ENCODE measurements at places on chromosomes 7 and 10. TPM values are rescaled to one million over a fixed set of nuclear protein-coding genes. Genes with fewer than 3 reads are reported as not detected.

- H3K36me3 ChIP-seq: no peaks in the 10 kb centered on the region
- H3K27me3 ChIP-seq: no peaks in the 10 kb centered on the region
- H3K4me1 ChIP-seq: no peaks in the 10 kb centered on the region
Measured at GRCh38 chr7:19318287-19318686, 173.1 kb upstream of the FERD3L start.

DNA sequence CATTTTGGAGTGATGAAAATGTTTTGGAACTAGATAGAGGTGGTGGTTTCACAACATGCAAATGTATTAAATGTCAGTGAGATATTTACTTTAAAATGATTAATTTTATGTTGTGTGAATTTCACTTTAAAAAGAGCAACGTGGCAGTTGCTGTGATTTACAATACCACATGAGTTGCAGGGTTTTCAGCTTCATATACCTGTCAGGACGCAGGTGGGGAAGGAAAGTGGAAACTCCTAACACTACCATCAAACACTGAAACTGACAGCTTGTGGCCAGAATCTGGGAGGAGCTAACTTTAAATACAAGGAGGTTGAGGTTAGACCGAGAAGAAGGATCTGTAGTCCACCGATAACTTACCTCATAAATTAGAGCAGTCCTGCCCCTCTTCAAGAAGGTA, 168.9 kb upstream of the TMEM72 start:
- no peak overlapping the region for H3K4me3 ChIP-seq
- H3K27ac ChIP-seq: no peak overlapping the region
- DNase-seq: no peak
- H3K27me3 ChIP-seq: no peaks in the 10 kb centered on the region
- no peaks in the 10 kb centered on the region for H3K4me1 ChIP-seq

The TMEM273 gene
- 33.6 TPM for polyA plus RNA-seq

GRCh38 chr10:75508239-75508813, 76.9 kb downstream of the LRMDA start:
- no peaks in the 10 kb centered on the region for H3K4me1 ChIP-seq
- no peak overlapping the region for H3K4me3 ChIP-seq
- peaks cover 3% of the 10 kb centered on the region for H3K27me3 ChIP-seq
- no peak for DNase-seq
- H3K27ac ChIP-seq: no peak overlapping the region

GRCh38 chr10:13018171-13018570, 16.7 kb upstream of the CCDC3 start:
- H3K27me3 ChIP-seq: peaks cover 2% of the 10 kb centered on the region
- H3K4me3 ChIP-seq: no peak overlapping the region
- no peaks in the 10 kb centered on the region for H3K36me3 ChIP-seq

- H3K27me3 ChIP-seq: no peaks in the 10 kb centered on the region
- H3K4me3 ChIP-seq: no peak overlapping the region
- no peak for DNase-seq
- no peak overlapping the region for H3K27ac ChIP-seq
- H3K36me3 ChIP-seq: no peaks in the 10 kb centered on the region
Measured at GRCh38 chr7:35728412-35729060, 33.6 kb upstream of the HERPUD2 start.

The TYW1B gene
- 0.46 TPM for polyA plus RNA-seq

The GPNMB gene
- polyA plus RNA-seq: not detected

DNA sequence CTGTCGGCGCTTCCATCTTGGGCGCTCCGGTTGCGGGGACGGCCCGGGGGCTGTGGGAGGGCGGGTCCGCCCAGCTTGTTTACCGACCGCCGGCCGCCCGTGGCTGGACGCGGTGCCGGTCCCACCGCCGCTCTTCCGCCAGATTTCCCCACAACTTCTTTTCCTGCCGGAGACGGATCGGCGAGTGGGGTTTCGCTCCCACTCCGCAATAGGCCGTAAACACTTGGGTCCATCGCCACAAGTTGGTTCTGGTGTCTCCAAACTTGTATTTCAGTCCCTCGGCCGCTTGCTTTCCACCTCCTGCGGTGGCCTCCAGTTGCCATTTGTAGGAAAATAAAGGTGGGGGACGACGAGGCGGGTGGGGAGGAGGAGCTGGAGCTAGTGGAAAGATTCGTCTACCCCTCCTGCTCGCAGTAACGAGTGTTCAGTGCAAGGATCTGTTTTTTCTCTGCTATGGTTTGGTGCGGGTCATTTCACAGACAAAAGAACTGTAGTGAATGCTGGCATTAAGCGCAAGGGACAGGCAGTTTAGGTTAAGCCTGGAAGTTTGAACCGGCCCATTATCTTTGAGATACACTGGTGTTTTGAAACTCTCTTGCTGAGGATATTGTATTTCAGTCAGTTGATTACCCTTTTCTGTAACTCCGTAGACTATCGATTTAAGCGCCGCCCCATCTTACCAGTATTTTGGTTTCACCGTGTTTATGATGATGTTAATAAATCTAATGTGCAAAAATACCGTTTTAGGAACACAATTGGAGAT, 24.3 kb upstream of the ZRANB1 start:
- H3K27ac ChIP-seq: peak overlapping the region; percentile 94
- peaks cover 27% of the 10 kb centered on the region for H3K4me1 ChIP-seq
- peak overlapping the region; percentile 97 for H3K4me3 ChIP-seq
- H3K27me3 ChIP-seq: no peaks in the 10 kb centered on the region

GRCh38 chr10:124157271-124157681, 63.9 kb upstream of the CHST15 start:
- peaks cover 14% of the 10 kb centered on the region for H3K4me1 ChIP-seq
- no peak overlapping the region for H3K4me3 ChIP-seq
- no peak for DNase-seq
- H3K36me3 ChIP-seq: no peaks in the 10 kb centered on the region
- H3K27ac ChIP-seq: no peak overlapping the region

- no peaks in the 10 kb centered on the region for H3K4me1 ChIP-seq
- no peak for DNase-seq
- no peaks in the 10 kb centered on the region for H3K36me3 ChIP-seq
- H3K27ac ChIP-seq: no peak overlapping the region
- no peaks in the 10 kb centered on the region for H3K27me3 ChIP-seq
Measured at GRCh38 chr7:135341049-135341448, 107.4 kb downstream of the STRA8 start.

The PALD1 gene
- not detected for polyA plus RNA-seq

DNA sequence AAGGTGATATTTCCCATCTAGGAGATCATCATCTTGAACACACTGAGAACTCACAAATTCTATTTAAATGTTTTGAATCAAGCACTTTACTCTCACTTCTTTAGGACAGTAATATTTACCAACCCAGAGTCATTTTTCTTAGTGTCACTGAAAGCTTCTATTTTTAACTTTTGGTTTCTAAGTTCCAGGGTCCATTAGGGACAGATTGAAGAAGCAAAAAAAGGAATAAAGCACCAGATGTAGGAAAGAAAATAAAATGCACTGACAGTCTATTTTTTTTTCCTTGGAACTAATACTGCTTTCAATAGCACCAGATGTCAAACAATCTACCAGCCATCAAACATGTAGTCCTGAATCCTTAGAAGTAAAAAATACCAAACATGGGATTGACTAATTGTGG, 526.7 kb upstream of the LRRN3 start:
- H3K36me3 ChIP-seq: no peaks in the 10 kb centered on the region
- no peaks in the 10 kb centered on the region for H3K4me1 ChIP-seq
- H3K27ac ChIP-seq: no peak overlapping the region
- no peak overlapping the region for H3K4me3 ChIP-seq

The SLC12A9 gene
- 6.0 TPM for polyA plus RNA-seq

DNA sequence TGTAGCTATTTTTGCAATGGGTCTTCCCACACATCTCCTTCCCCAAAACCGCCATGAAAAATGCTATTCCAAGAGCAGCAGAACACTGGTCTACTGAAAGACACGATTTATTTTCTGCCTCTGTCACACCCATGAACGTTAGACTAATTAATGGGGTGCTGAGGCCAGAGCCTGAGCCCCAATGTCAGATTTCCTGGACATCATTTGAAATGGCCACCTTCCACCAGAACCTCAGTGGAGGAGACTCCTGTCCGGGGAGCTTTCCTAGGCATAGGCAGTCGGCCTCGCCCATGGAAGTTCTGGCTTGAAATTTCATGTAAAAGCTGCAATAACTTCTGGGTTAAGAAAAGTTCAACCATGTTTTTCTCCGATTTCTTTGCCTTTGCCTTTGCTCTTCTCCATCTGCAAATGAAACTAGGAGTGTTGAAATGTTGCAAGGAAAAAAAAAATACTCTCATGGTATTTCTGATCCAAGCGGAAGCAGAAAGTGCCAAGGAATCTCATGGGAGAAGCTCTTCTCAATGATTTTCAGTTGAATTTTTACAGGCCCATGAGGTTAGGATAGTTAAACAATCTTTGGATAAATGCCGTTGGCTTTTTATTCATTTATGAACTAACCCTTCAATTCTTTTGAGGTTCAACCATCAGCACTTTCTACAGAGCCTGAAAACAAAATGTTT, 570.8 kb upstream of the MGMT start:
- no peaks in the 10 kb centered on the region for H3K36me3 ChIP-seq
- no peak overlapping the region for H3K27ac ChIP-seq
- H3K27me3 ChIP-seq: no peaks in the 10 kb centered on the region
- H3K4me3 ChIP-seq: no peak overlapping the region
- no peak for DNase-seq

The GPRIN2 gene
- polyA plus RNA-seq: not detected

GRCh38 chr10:96666741-96667140, 53.6 kb downstream of the PIK3AP1 start:
- H3K4me1 ChIP-seq: no peaks in the 10 kb centered on the region
- H3K4me3 ChIP-seq: no peak overlapping the region
- H3K27ac ChIP-seq: no peak overlapping the region
- no peak for DNase-seq
- H3K27me3 ChIP-seq: no peaks in the 10 kb centered on the region

DNA sequence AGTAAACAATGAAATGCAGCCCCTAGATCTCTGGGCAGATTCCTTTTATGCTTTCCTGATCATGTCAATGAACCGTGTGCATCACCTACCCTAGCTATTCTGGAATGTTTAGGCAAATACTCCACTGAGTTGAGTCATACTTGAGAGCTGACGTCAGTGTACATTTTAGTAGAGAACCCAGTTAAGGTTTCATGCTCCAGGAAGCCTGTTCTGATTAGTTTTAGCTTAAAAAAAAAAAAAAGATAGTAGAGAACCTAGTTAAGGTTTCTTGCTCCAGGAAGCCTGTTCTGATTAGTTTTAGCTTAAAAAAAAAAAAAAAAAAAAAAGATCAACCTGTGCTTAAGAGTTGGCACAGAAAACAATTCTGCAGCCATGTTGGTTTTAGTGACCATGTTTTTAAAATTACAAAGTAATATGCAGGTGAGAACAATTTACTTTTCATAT, 3.7 kb upstream of the MCU start:
- H3K4me1 ChIP-seq: peaks cover 13% of the 10 kb centered on the region
- H3K4me3 ChIP-seq: no peak overlapping the region
- no peak overlapping the region for H3K27ac ChIP-seq
- H3K27me3 ChIP-seq: peaks cover 2% of the 10 kb centered on the region
- no peaks in the 10 kb centered on the region for H3K36me3 ChIP-seq

DNA sequence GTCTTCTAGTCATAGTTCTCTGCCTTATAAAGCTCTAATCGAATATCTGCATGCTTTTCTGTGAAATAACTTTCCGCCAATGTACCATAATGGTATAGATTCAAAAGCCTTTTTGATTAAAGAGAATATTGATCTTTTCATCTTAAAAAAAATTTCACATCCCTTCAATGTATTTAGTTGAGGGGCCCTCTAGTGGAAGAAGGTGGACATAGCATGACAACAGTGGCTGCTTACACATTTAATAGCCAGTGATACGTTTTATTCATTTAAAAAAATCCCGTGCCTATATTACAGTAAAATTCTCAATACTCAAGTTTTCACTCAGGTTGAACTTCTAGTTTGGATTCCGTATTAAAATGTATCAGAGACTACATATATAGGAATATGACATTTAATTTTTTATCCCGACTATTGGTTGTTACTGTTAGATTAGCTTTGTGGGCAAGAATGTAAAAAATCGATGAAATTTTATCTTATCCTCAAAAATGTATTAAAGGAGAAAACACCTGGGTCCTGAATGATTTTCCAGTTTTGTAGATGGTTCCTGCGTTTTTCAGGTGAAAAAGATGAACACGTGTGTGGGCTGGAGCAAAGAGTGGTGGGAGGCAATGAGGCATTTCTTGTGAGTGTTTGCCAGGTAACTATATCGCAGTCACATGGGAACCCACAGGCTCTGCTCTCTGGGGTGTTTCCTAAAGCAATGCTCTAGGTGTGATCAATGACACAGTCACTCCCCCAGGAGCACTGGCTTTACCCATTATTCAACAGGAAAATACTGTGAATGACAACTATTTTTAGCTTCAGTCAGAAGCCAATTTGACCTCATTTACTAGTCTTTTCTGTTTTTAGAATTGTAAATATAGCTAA, 24.1 kb upstream of the PNLIP start:
- H3K27ac ChIP-seq: no peak overlapping the region
- H3K36me3 ChIP-seq: no peaks in the 10 kb centered on the region
- H3K4me3 ChIP-seq: no peak overlapping the region
- H3K4me1 ChIP-seq: no peaks in the 10 kb centered on the region
- H3K27me3 ChIP-seq: no peaks in the 10 kb centered on the region

DNA sequence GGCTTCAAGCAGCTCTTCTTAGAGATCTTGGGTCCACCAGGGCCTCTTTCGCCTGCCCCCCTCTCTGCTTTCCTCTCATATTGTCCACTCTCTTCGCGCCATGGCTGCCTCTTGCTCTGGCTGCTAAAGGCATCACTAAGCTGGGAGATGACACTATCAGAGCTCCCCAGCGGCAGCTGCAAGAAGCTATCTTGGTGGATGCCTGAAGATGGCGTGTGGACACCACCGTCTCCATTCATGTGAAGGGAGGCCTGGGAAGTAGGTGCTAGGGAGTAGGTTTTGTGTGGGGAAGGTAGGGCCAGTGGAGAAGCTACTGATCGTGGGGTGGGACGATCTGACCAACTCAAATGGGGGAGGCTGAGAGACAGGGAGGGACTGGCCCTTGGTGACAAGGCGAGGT, 45.9 kb upstream of the PDLIM1 start:
- DNase-seq: no peak
- H3K36me3 ChIP-seq: no peaks in the 10 kb centered on the region
- H3K27ac ChIP-seq: no peak overlapping the region
- H3K4me3 ChIP-seq: no peak overlapping the region
- no peaks in the 10 kb centered on the region for H3K4me1 ChIP-seq

- H3K27ac ChIP-seq: no peak overlapping the region
- no peaks in the 10 kb centered on the region for H3K27me3 ChIP-seq
Measured at GRCh38 chr7:27520815-27521790, 141.6 kb downstream of the HIBADH start.

DNA sequence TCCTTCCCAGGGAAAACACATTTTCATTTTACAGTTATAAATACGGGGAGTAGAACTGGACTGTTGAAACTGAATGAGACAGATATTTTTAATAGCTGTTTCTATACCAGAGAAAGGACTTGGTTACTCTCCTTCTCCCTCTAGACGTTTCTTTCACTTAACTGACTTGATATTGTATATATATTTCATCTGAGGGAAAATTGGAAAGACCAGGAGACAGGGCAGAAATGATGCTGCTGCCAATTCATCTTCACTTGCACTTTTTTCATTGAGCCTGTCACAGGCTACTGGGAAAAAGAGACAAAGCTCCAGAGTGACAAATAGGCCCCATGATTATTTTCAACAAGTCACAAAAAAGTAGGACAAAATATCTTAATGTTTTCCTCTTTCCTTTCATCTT, 636.0 kb upstream of the TPK1 start:
- no peaks in the 10 kb centered on the region for H3K36me3 ChIP-seq
- H3K4me1 ChIP-seq: no peaks in the 10 kb centered on the region
- no peak overlapping the region for H3K27ac ChIP-seq
- DNase-seq: no peak

GRCh38 chr10:381805-382204, 246.6 kb downstream of the ZMYND11 start:
- peaks cover 3% of the 10 kb centered on the region for H3K4me1 ChIP-seq
- no peaks in the 10 kb centered on the region for H3K27me3 ChIP-seq

GRCh38 chr7:130988443-130988842, 254.4 kb upstream of the KLF14 start:
- H3K4me3 ChIP-seq: peak overlapping the region; percentile 43
- peaks cover 93% of the 10 kb centered on the region for H3K4me1 ChIP-seq
- peaks cover 37% of the 10 kb centered on the region for H3K36me3 ChIP-seq
- H3K27ac ChIP-seq: peak overlapping the region; percentile 85
